ENCODE measurements at places on chromosomes 6 and 20.

DNA sequence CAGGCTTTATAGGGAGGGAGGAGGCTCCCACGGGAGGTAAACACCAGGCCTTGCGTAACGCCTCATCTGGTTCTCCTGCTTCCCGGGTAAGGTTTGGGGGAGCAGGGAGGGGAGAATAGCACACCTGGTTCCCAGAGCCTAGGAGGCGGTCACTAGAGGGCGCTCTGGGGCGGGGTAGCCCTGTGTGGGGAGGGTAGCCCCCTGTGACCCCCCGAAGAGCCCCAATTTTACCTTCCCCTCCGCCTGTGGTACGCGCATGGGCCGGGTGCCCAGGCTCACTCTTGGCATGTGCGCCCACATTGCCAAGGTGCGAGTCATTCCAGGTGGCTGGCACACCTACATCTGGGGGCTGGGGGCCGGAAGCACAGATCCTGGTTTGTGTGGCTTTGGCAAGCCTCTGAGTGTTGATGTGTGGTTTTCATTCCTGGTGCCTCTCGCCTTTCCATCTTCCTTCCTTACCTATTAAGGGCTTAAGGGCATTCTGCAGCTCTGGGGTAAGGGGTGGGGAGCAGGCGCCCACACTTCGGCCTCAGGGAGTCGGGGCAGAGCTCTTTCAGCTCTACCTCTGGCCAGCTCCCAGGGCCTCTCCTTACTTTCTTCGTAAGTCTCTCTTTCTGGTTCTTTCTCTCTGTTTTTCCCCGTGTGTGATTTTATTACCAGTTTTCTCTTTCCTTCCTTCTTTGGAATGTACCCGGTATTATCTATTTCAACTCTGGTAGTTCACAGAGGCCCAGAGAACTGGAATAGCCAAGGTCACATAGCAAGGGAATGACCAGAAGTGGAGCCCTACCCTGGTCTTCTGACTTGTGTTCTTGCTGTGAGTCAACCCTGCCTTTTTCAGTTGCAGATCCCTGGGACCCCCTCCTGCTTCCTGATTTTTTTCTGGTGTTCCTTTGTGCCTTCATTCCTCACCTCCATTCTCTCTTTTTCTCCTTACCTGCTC is 492 bp upstream of the RNF39 start:
- DNase-seq = no peak

GRCh38 chr6:128335963-128336362 is 184.4 kb downstream of the PTPRK start:
- DNase-seq = no peak

DNA sequence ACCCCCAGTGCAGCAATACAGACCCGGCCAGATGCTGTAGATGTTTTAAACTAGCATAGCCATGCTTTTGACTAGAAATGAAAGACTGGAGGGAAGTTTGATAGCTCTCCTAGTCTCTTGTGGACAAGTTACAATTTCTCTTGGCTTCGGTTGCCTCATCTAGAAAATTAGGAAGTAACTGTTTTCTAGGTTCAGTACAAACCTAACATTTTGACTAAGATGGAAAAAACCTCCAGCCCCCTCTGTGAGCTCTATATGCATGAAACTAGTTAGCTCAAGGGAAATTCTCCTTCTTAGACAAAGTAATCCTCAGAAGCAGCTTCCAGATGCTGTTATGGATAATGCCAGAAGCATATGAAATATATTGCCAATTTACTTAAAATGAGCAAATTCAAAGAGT is 86.6 kb downstream of the RNF144B start:
- no peak for DNase-seq

- DNase-seq = no peak
Observed at GRCh38 chr6:80183019-80183795, 76.7 kb downstream of the BCKDHB start.

- DNase-seq = no peak
Observed at GRCh38 chr6:8057263-8057662, 6.9 kb downstream of the BLOC1S5 start.

DNA sequence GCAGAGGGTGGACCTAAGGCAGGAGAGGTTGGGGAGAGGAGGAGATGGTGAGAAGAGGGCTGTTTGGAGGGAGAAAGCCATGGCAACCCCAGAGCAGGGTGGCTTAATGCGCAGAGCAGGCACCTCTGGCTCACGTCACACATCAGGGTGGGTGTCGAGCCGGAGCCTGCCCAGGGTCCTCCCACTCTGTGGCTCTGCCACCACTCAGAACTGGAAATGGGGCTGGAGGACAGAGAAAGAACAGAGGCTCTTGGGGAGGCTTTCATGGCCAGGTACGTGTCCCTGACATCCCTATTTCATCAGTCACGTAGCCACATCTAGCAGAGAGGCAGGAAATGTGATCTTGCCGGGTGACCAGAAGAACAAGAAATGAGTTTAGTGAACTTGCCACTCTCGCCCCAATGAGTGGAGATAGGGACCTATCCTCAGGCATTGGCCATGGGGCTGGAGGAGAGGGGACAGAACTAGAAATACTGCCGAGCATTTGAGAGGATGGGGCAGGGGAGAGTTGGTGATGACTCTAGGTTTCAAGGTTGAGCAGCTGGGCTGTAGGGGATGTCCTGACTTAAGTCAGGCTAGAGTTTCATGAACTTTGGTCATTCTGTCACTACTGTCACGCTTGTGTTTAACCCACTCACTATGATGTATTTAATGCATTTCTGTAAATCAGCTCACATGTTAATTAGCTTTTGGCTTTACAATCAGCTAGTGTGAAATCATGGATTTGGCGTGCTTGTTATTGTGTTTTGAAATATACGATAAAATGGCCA is 52.7 kb downstream of the CDH26 start:
- no peak for DNase-seq

GRCh38 chr20:1810926-1811620 is 84.1 kb upstream of the SIRPA start:
- no peak for DNase-seq

GRCh38 chr20:7516621-7517111 is 423.6 kb downstream of the HAO1 start:
- DNase-seq = no peak

DNA sequence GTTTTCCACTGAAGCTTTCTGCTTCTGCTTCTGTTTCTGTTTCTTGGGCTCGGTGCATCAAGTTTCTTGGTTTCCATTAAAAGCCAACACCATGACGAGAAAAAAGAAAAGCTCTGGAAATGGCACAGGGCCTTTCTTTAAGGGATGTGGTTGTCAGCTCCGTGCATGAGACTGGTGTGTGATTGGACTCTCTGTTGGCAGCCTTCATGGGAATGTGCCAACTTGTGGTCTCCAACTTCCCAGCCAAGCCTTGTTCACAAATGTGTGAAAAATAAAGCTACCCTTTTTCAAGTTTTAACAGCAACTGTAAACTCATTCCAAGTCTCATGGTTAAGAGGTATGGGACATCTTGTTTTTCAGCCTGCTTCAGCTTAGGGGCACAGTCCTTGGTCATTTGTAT is 68.7 kb upstream of the CST7 start:
- DNase-seq = no peak

- no peak for DNase-seq
Observed at GRCh38 chr20:46007671-46008070, 1.0 kb upstream of the MMP9 start.

- no peak for DNase-seq
Observed at GRCh38 chr6:30493643-30494250, 4.4 kb downstream of the HLA-E start.

GRCh38 chr6:29553268-29554057 is 6.1 kb downstream of the UBD start:
- no peak for DNase-seq

GRCh38 chr6:130362128-130362527 is 3.7 kb upstream of the TMEM200A start:
- DNase-seq = no peak

- no peak for DNase-seq
Observed at GRCh38 chr6:31935021-31935420, 7.5 kb downstream of the C2 start.

GRCh38 chr20:50450881-50451752 is 59.1 kb upstream of the PTPN1 start:
- no peak for DNase-seq

- no peak for DNase-seq
Observed at GRCh38 chr20:41475503-41475902, 108.9 kb upstream of the EMILIN3 start.

All from stimulated activated CD8-positive, alpha-beta memory T cell treated with anti-CD3 and anti-CD28 coated beads, Interleukin-7, amount 100 ng/mL, for 24 hours (primary cell).